Liver (tissue), 10 donors: ENCODE measurements at places on chromosomes 6 and 20. TPM values are rescaled to one million over a fixed set of nuclear protein-coding genes. Genes with fewer than 3 reads are reported as not detected.

The PLA2G7 gene
- 1.8 TPM for polyA plus RNA-seq

The RRAGD gene
- 4.8 TPM for polyA plus RNA-seq

The NOTCH4 gene
- polyA plus RNA-seq = 10.4 TPM

The SYCP2 gene
- 0.35 TPM for polyA plus RNA-seq
